ENCODE measurements at places on chromosomes 1 and 21.

- DNase-seq: no peak
Observed at GRCh38 chr21:46243325-46243724, 14.8 kb upstream of the LSS start.

GRCh38 chr1:106817575-106817974 is 238.9 kb upstream of the PRMT6 start:
- no peak for DNase-seq

DNA sequence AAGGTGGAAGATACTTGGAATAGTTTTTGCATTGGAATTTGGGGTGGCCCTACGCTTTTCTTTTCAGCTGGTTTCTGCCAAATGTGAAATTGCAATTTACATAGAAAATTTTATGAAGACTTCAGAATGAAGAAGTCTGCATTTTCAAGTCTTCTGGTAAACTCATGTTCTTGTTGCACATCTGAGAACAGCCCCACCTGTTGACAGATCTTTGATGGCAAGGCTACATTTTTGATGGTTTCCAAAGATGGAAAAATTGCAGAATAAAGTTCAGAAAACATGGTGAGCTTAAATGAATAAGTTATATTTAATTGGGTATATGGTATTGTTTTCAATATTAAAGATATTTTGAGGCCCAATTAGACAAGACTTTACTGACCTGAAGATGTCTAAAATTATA is 25.4 kb downstream of the OLFM3 start:
- DNase-seq: no peak

DNA sequence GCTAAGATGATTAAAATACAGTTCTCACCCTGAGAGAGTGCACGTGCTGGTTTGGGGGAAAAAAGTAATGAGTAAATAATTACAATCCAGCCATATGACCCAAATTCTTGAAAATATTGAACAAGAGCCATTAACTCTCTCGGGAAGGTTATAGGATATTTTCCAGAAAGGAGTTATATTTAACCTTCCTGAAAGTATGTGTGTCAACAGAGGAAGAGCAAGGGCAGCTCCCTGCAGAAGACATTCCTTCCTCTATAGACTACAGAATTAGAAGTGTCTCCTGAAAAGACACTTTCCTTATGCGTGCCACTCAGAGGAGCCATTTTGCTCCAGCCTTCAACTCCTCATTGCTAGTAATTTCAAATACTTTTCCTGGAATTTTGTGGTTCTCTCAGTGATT is 648.7 kb downstream of the USP25 start:
- no peak for DNase-seq

GRCh38 chr1:13828454-13829151 is 128.6 kb downstream of the PRDM2 start:
- DNase-seq: peak; percentile 71

- DNase-seq: no peak
Observed at GRCh38 chr1:9715536-9716226, 64.2 kb downstream of the PIK3CD start.

DNA sequence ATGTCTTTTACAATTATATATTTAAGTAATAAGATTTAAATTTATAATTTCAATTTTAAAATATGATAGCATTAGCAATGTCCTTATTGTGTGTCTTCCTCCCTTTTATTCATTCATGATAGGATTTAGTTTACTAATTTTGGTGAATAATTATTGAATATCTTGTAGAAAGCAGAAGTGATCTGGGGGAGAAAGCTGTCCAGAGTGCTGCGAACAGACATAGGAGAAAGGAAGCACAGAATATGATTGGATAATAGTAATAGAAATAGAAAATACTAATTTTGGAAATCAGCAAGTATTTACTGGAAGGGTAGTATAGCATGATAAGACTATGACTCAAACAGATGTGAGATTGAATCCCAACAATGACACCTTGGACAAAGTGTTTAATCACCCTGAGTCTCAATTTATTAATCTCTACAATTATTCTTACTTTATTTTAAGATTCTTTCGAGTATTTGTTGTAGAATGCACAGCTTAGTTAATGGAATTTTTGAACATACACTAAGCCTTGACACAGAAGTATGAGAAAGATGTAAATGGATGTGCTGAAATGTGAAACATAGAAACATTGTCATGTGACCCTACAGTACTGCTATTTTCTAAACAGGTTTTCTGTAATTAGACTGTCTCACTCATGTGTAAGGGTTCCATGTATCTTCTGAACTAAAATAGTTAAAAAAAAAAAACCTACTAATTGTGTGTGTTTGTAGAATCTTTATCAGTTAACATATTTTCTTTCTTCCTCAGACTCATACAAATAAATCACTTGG is 7.9 kb downstream of the SH3GLB1 start:
- DNase-seq: no peak

DNA sequence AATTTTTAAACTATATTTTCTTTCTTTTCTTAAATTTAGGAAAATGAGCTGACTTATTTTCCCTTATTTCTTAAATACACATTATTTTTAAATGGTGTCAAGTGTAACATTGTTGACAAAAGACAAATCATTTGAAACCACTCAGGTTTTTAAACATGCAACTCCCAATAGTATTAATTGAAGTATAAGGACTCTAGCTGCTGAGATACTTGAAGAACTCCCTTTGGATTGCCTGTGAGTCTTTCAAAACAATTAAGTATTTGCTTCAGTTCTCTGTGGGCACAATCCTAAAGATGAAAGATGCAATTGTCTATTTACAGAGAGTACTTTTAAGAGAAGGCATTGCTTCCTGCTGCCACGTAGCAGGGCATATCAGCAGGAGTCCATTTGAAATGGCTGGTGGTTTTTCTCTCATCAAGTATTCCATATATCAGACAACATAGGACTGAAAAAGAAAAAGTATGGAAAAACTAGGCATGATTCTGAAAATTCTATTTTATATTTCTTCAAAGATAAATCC is 373.4 kb downstream of the NEGR1 start:
- DNase-seq: no peak

- DNase-seq: no peak
Observed at GRCh38 chr1:74728736-74729135, 4.1 kb downstream of the CRYZ start.

- no peak for DNase-seq
Observed at GRCh38 chr1:19990689-19991088, 11.3 kb upstream of the PLA2G2A start.

DNA sequence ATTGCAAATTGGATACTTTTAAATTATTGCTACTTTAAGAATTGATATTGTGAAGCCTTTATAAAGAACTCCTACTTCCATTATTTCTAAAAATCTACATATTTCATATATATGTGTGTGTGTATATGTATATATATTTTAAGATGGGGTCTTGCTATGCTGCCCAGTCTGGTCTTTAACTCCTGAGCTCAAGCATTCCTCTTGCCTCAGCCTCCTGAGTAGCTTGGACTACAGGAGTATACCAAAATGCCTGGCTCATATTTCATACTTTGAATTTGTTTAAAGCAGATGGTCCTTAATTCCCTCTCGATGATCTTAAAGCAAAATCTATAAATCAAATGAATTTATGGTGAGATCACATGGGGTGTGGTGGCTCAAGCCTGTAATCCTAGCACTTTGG is 25.1 kb upstream of the CPLANE2 start:
- DNase-seq: no peak

GRCh38 chr1:229812693-229813092 is 186.6 kb downstream of the URB2 start:
- DNase-seq: no peak

DNA sequence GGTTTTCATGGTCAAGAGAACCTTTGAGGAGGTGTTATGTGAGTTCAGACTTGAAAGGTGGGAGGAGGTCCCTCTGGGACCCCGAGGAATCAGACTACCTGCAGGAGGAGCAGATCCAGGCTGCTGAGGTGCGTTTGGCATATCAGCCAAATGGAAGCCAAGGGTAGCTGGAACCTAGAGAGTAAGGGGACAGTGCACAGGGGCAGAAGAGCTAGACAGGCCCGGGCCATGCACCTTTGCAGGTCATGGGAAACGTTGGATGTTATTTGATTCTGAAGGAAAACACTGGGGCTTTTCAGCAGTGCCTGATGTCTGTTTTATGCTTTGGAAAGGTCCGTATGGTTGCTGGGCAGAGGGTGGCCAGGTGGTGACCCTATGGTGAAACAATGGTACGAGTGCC is 169.2 kb downstream of the PGBD5 start:
- DNase-seq: no peak

DNA sequence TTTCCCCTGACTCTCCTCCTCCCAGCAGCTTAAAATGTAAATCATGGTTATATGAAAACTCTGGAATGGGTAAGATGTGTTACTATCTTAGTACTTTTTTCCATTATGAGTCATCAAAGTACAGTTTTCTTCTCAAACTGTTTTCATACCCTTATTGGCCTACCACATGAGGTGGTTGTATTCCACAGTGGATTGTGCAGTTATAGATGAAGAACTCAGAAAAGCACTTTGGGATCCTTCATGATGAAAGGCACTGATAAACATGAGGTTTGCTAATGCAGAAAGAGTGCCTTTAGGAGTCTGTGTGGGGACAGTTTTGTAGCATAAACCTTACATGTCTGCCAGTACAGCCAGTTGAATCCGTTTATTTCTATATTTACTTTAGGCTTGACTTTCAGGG is 32.0 kb upstream of the MYOCOS start:
- no peak for DNase-seq

GRCh38 chr1:248793592-248793991 is 32.1 kb downstream of the SH3BP5L start:
- DNase-seq: no peak

DNA sequence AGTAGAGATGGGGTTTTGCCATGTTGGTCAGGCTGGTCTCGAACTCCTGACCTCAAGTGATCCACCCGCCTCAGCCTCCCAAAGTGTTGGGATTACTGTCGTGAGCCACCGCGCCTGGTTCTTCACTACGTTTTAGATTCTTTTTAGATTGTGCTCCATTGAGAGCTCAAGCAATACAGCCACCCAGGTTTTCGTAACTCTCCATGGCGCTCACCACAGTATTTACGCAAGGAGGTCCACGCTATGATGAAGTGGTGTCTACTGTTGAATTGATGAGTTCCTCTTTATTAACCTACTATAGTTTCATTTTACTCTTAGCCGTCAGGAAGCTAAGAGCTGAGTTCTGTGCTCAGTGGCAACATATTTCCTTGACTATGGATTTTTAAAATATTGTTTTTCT is 1.8 kb upstream of the KIF1B start:
- no peak for DNase-seq

DNA sequence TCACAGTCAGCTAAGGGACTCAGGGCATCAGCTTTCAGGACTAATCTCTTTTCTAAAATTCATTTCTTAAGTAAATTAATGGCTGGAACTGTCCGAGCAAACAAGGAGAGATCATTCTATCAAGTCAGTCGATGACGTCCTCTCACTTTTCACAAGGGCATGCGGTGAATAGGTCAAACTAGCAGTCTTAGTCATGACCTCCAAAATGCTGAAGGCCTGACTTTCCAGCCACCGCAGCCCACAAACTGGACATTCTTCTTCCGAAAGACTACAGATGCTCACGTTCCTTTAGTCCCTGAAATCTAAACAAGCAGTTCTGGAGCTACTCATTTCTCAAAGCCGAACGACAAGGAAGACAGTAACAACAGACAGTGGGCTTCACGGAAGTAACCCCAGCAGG is 127.9 kb downstream of the TIAM1 start:
- DNase-seq: no peak

- peak; percentile 93 for DNase-seq
Observed at GRCh38 chr1:153538315-153538821, 2.4 kb downstream of the S100A5 start.

DNA sequence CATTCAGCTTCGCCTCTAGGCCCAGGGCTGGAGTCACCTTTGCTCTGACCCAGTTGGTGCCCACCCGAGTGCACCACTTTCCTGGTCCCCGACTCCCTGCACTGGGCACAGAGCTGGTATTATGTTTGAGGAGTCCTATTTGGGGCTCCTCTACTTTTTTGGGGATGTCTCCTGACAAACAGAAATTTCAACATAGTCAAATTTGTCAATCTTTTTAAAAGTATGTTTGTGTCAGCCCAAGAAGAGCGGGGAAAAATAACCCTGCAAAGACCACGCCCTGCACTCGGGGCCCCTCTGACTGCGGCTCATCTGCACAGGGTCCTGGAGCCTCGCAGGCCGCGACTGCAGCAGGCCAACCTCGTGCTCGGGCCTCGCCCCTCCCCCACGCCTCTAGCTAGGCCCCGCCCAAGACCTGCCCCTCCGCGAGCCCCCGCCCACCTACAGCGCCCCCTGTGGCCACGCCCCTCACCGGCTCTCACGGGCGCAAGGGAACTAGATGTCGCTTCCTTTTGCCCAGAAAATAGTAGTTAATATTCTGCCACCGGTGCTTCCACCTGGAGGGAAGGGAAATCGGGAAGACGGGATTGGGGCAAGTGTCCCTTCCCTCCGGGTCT is 11.4 kb downstream of the FAM229A start:
- peak; percentile 81 for DNase-seq

GRCh38 chr1:12539705-12540579 is 78.1 kb downstream of the DHRS3 start:
- no peak for DNase-seq

GRCh38 chr1:231931146-231931545 is 304.6 kb downstream of the DISC1 start:
- no peak for DNase-seq

DNA sequence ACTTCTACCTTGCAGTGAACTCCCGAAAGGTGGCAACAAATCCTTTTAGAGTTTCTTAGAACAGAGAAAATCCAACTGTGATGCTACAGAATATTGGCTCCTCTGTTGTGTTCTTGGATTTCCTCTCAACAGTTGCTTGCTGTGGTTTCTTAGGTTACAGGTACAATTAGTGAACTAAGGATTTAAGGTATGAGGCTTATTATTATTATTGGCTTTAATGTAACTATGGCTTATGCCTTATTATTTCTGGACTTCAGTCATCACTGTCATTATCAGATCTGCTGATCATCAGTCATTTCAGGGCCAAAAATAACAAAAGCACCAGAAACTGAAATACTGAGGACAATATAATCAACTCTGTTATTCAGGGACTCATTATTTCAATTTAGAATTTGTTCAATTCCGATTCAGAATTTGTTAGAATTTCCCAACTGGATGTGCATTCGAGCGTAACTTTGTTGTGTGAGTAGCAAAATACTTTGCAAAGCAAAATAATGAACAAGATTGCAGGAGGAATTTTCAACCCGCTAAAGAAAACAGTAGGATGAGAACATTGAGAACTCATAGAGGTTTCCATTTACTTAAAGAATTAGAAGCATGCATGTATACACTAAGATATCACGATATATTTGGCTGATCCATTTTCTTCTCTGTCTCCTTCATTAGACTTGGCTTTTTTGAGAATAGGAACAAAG is 65.5 kb upstream of the AK4 start:
- no peak for DNase-seq

DNA sequence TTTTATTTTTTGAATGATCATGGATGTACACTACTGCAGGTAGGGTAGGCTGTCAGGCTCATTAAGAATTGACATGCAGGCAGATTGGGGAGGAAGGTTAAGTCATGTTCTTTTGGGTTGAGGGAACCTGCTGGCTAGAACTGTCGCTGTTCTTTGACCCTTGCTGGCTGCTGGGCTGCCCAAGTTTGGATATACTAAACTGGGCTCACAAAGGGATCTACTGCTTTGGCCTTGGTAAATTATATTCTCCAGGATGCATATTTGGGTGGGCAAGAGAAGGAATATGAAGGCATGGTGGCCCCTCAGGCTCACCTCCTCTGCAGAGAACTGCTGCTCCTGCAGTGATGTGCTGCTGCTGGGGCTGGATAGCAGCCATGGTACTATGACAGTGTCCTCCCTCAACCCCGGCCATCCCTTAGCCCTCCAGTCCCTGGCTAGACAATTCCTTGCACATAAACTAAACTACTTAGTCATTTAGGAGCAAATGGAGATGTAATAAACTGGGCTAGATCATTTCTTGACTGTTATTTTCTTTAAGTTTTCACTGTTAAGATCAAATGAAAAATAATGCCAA is 6.1 kb downstream of the ATP1A1 start:
- DNase-seq: no peak
